ENCODE measurements at places on chromosomes 5 and 9.

GRCh38 chr5:150625831-150626746, 14.4 kb upstream of the SYNPO start:
- no peak for DNase-seq

DNA sequence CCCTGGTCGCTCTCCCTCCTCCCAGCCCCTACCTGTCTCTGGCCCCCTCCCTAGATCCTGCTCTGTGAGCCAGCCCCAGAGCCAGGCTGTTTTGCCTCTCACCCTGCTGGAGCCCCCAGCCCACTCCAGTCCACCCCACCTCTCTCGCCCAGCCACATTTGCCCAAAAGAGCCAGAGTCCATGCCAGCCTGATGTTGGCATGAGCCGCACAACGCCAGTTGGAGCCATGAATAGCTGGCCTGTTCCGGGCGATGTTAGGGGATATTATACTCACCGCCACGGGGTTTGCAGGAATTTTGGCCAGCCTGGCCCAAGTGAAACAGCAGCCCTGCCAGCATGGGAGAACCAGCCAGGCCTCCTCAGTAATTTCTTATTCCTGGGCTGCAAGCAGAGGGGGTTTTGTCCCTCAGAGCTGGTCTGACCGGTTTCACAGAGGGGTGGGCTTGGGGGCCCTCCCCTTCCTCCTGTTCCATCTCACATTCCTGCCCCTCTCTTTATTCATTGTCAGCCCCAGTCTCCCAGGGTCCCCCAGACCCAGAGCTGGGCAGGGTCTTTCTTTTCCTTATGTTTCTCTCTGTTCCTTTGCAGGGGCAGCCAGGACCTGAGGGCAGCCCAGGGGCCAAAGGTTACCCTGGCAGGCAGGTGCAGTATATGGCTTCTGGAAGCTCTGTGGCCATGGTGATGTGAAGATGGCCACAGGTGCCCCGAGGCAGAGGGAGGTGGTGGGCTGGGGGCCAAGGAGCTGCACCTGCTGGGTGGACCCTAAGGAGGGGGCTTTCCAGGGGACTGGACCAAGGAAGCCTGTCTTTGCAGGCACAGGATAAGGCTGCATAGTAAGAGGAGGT, 50.1 kb downstream of the COL27A1 start:
- DNase-seq = peak; percentile 55

GRCh38 chr5:107232293-107232692, 438.4 kb downstream of the EFNA5 start:
- no peak for DNase-seq

- no peak for DNase-seq
Measured at GRCh38 chr9:131724683-131725082, 15.2 kb downstream of the RAPGEF1 start.

DNA sequence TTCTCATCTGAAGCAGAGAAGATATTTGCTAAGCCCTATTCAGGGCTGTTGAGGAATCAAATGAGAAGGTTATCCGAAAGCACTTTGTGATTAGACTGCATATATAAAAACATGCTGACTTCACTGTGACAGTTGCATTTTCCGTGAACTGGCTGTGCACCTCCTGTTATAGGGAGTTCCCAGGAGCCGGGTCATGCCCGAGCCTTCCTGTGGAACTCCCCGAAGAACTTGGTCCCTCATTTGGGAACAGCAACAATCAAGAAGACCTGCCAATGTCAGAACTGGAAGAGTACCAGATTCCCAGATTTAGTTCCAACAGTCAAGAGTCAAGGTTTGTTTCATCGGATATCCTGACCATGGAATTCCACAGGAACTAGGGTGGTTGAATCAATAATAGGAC, 130.4 kb upstream of the RAI14 start:
- DNase-seq = no peak

GRCh38 chr5:13932561-13932960, 11.9 kb downstream of the DNAH5 start:
- no peak for DNase-seq

GRCh38 chr5:5752844-5753243, 330.4 kb downstream of the ICE1 start:
- DNase-seq = no peak

DNA sequence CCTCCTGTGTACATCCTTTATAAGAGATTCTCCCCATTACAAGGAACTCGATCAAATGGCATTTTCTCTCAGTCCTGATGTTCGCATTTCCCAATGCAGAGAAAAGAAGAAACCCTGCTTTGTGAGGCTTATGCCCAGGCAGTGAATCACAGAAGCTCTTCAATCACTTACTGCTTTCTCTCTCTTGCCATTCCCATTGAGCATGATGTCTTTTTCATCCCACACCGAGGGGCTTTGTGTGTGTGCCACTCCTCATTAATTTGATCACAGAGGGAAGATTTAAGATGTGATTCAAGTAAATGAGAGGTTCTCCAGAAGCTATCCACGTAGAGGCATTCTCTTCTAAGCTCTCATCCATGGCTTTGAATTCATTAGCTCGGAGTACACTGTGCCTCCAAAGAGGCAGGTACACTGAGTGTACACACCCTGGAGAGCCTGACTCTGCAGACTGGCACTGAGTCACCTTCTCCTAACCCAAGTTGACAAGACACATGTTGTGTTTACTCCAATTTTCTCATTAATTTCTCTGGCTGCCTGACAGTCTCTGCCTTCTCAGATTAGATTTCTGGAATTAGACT, 45.4 kb downstream of the MFAP3 start:
- no peak for DNase-seq

- no peak for DNase-seq
Measured at GRCh38 chr9:68819065-68819464, 114.0 kb downstream of the PIP5K1B start.

DNA sequence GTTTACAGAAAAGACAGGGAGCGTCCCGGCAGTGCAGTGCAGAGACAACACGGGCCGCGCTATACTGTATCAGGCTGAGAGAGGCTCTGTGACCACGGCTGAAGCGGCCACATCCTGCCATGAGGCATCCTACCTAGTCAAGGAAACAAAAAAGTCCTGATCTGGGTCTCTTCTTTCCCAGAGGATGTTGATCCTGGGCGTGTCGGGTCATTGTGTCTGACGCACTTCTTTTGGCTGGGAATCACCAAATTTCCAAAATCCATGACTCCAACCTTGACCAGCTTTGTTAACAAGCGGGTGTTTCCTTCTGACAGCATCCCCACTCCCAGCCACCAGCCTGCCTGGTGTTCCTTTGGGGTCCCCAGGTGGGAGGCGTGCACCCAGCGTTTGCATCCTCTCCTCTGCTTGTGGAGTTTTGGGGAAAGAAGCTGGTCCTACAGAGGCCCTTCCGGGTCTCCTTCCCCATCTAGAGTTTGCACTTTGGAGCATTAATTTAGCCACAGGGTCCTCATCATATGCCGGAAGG, 91.4 kb upstream of the RAI14 start:
- DNase-seq = no peak

DNA sequence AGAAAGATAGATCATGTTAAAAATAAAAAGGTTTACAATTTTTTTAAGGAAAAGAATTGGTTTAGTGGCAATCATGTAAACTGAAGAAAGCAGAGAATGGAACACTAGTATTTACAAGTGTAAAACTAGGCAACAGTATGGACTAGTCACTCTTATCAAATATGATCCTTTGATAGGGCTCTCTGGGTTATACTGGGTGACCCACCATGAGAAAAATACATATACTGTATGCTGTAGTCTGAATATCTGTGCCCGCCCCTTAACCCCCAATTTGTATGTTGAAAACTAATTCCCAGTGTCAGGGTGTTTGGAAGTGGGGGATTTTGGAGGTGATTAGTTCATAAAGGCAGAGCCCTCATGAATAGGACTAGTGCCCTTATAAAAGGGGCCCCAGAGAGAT, 236.8 kb upstream of the TARS1 start:
- no peak for DNase-seq

DNA sequence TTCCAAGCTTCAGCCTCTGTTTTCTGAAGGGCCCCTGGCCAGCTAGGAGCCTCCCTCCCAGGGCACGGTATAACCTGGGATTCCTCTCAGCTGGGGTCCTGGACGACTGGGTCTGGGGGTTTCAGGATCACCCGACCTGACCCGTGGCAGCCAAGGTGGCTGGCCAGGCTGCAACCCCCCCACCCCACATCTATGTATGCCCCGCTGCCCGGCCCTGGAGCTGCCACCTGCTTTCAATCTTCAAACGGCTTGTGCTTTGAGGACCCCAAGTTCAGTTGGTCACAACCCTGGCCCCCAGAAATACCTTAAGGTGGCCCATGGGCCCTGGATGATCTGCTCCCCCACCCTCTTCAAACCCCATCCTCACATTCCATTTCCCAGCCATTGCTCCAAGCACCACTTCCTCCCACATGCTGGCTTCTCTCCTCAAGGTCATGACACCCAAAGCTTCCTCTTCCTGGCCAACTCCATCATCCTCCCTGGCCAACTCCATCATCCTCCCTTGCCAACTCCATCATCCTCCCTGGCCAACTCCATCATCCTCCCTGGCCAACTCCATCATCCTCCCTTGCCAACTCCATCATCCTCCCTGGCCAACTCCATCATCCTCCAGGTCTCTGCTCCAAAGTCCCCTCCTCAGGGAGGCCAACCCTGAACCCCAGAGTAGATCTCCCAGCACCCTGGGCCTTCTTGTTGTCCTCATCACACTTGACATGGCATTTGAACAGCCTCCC, 17.2 kb upstream of the TTLL11 start:
- no peak for DNase-seq

GRCh38 chr5:3564827-3565518, 30.7 kb upstream of the IRX1 start:
- no peak for DNase-seq

- no peak for DNase-seq
Measured at GRCh38 chr5:107340631-107341030, 330.1 kb downstream of the EFNA5 start.

- DNase-seq = no peak
Measured at GRCh38 chr5:159616952-159617351, 286.7 kb upstream of the IL12B start.

- DNase-seq = no peak
Measured at GRCh38 chr9:128005923-128006322, 25.1 kb upstream of the EEIG1 start.

- no peak for DNase-seq
Measured at GRCh38 chr5:109947667-109948066, 257.9 kb downstream of the MAN2A1 start.

DNA sequence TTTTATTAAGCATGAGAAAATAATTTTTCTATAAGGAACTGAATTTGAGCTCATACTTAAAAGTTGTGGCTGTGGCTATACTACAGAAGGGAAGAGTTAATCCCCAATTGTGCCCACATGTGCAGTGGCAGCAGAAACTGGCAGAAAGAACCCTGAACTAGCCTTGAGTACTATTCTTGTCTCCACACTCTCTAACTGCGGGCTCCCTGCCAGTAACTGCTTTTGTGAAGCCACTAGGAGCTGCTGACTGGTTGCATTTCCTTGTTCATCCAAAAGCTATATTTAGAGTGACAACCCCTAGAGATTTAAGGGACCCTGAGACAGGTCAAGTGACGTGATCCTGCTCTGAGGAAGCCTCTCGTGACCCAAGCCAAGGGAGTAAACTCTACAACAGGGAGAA, 238.6 kb downstream of the ELAVL2 start:
- DNase-seq = no peak

DNA sequence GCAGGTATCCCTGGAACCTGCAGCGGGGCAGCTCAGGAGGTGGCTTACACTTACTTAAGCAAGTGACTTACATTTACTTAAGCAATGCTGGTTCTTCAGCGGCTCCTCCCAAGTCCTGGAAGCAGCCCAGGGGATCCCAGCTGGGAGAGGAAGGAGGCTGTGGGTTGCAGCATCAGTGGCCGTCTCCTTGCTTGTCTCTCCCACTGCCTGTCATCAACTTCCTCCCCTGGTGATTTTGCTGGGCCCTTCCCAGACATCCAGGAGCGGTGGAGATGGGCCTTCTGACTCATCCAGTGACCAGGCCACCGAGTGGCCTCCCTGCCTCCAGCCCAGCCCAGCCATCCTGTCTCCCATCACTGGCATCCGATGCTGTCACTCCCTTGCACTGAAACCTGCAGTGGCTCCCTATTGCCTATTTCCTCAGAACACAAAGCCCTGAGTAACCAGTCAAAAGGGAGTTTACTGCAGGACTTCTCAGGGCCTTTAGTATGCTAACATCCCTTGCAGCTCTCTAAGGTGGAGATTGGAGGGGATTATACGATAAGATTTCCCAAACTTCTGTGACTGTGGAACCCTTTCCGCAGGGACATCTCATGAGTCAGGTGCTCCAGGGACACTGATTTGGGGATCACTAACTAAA, 155.9 kb upstream of the PHYKPL start:
- no peak for DNase-seq

GRCh38 chr5:89262030-89262429, 379.0 kb upstream of the MEF2C start:
- DNase-seq = no peak
